CD4-positive, alpha-beta T cell treated with Interleukin-1 beta for 1 hour (primary cell): ENCODE measurements at places on chromosomes 11 and 22.
A peak's percentile ranks its signal among the peaks of the same experiment; 100 is the strongest.

DNA sequence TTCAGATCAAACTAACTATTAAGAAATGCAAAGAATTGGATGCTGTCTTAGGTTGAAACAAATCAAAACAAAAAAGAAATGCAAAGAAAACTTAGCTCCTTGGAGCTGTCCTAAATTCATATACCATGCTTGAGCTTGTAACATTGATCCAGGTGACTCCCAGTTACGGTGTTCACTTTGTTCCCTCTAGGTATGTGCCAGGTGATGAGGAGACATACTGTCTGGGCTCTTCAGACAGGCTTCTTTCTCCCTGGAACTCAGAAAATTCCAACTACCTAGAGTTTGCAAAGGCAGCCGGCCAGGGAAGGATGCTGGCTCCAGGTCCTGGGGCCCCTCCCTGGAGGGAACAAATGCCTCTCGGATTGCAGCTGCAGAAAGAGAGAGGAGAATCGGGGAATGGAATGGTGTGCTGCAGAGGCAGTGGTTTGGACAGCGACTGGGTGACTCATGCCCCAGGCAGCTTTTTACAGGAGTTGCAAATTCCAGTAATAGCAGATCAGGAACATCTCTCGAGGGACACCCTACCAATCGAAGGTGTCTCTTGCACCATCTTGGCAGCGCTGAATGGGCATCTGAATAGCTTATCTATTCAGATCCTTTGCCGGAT, 12.3 kb upstream of the ASPHD2 start:
- DNase-seq = no peak

- DNase-seq = no peak
Observed at GRCh38 chr22:26322179-26322905, 106.7 kb upstream of the ASPHD2 start.

GRCh38 chr22:45547731-45548130, 45.0 kb downstream of the FBLN1 start:
- DNase-seq = no peak

- DNase-seq = no peak
Observed at GRCh38 chr11:6356503-6357055, 33.7 kb upstream of the SMPD1 start.

DNA sequence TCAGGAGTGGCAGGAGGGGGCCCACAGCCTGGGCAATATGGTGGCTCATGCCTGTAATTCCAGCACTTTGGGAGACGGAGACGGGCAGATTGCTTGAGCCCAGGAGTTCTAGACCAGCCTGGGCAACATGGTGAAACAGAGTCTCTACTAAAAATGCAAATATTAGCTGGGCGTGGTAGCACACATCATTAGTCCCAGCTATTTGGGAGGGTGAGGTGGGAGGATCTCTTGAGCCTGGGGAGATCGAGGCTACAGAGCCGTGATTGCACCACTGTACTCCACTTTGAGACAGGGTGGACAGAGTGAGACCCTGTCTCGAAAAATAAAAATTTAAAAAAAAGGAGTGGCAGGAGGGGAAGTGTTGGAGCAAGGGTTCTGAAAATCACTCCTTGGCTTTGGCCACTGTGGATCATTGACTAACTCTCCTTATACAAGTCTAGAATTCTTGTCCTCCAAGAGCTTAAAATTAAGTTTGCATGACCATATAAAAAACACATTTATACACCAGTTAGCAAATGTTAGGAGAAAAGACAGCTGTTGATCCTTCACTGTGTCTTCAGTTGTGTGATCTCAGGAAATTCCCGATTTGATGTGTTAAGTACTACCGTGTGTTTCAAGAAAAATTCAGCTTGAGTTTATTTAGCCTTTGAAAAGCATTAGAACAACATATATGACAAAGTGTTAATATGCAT, 2.3 kb upstream of the WEE1 start:
- DNase-seq = no peak

DNA sequence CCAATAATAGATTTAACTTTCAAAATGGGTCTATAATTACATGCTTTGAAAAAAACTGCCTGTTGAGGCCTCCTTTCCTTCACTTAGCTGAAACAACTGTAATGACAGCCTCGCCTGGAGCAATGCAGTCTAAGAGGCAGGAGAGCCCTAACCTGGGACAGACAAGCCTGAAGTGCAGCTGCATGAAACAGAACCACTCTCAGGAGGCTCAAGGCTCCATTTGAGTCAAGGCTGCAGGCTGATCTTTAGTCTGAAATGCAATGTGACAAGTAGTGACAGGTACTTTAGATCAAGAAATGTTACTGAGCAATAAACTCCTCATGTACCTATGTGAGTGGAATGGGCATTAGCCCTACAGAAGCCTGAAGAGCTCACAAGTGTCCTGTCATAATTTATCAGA, 414.0 kb upstream of the LUZP2 start:
- DNase-seq = no peak

- no peak for DNase-seq
Observed at GRCh38 chr11:47442514-47442913, 6.4 kb downstream of the RAPSN start.

DNA sequence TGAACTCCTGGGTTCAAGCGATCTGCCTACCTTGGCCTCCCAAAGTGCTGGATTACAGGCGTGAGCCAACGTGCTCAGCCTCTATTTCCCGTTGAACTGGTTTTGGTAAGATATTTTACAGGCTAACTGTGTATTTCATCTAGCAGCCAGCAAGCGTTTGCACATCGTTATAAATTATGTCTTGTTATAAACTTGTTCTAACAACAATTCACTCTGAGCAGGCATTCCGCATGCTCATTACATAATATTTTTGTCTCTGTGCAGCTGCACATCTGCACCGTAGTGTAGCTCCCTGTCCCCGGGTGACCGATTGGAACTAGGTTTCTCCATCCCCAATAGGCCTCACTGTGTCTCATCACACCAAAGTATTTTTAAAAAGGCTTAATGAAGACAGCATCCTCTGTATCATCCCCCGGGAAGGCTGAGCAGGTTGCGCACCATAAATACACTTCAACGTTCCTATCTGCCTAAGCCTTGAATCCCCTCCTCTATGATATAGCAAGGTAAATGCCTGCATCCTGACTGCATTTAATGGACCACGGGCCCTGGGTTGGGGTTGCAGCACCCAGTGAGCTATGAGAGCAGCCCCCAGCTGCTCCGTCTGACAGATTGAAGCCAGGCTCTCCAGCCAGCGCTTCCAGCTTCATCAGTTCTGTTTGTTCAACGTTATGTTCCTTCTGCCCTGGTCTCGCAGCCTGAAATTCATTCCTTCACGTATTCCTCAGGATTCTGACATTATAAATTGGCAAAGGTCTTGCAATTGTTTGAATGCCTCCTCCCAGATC, 47.7 kb downstream of the TST start:
- no peak for DNase-seq

- no peak for DNase-seq
Observed at GRCh38 chr11:76609736-76610370, 60.7 kb downstream of the LRRC32 start.

DNA sequence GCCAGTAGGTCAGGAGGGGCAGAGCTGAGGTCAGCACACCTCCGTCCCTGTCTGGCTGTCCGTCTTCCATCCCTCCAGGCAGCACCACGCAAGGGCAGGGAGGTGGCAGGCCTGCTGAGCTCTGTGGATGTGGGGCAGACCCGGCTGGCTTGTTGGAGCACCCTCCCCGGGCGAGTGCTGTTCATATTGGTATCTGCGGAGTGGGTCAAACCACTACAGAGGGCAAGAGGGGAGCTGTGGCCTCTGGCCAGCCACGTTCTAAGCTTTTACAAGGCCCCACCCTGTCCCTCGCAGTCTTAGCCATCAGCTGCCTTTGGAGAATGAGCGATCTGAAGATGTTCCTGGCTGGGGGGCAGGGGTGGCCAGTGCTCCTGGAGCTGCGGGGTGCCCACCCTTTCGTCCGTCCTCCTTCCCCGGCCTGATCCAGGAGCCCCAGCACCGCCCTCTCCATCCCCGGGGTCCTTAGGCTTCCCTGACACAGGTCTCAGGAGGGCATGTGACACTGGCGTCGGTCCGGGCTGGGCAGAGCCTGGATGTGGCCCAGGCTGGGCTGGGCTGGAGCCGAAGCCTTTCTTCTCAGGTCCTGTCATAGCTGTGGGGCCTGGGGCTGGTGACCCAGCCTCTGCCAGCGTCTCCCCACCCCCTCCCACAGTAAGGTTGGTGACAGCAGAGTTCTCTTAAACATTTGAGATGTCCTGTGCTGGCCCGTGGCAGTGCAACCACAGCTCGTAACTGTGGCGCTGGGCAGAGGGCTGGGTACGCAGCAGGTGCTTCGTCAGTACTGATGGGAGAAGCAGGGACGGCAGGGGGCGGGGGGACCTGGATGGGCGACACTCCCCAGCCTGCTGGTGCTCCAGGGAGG, 31.7 kb upstream of the GRAMD4 start:
- no peak for DNase-seq

DNA sequence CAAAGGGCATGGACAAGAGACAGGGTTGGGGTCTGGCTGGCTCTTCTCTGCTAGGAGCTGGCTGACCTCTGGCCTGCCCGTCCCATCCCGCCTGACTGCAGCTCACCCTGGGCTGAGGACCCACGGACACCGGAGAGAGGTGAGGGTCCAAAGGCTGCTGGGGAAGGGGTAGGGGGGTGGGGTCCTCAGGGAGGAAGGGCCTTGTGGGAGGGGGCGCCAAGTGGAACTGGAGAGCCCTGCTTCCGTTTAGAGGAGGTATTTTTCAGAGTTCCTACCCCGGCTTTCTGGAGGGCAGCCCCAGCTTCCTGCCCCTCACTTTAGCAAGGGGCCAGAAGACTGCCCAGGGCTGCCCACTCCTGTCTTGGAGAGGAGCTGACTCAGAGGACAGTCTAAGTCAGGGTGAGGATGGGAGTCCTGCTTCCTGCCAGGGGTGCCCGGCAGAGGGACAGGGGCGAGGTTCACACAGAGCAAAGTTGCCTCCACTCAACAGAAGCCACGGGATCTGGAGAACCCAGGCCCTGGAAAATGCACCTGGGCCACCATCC, 7.1 kb downstream of the LARGE2 start:
- no peak for DNase-seq

DNA sequence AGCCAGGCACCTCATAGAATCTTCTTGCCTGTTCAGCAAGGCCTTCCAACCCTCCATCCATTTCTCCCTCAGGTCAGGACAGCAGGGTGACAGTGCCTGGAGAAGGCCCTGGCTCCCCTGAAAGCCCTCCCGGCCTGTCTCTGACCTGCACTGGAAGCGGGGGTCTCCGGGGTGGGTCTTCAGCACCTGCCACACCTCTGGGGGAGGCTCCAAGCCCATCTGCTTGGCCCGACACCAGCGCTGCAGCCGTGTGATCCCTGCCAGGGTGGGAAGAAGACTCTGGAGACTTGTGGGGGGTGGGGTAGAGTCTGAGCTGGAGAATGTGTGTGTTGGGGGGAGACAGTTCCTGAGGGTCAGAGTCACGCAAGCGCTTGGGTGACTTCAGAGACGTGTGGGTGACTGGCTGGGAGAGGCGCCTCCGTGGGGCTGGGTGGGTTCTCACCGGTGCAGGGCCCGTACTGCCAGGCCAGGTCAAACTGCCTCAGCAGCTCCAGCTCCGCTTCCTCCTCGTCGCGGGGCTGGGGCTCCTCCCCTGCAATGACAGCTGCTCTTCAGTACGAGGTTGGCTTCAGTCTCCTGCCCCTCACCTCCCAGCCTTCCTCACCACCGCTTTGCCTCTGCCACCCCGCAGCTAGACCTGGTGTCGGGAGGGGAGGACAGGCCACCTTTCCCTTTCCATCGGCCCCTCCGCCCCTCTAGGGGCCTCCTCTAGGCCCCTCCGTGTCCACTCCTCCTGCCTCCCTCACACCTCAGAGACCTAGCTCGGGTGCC, 615 bp downstream of the POLD4 start:
- peak; percentile 76 for DNase-seq

DNA sequence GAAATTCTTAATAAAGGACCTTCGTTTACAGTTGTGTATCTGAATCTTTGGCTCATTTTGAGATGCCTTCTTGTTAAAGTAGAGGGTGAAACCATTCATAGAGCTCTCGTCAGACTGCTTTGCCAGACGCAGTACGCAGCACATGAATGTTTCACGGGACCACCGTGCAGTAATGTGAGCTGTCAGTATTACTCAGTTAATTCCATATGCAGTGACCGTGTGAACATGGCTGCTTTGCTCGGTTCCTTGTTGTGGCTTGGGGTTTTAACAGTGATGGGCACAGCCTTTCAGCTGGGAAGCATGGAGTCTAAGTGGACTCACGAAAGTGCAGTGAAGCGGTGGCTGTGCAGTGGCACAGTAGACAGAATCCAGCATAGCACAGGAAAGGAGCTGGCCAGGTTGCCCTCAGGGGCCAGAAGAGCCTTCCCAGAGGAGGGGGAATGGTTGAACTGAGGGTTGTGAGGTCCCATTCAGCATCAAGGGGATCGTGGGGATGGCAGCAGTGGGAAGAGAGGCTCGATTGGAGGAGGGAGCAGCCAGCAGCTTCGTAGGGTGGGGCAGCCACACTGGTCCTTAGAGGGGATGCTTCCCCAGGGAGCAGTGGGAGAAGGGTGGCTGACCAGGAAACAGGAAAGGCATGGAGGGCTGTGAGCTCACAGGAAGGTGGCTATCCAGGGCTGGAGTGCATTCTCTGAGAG, 31.4 kb downstream of the PPFIA1 start:
- DNase-seq = no peak

- DNase-seq = no peak
Observed at GRCh38 chr22:46137218-46137766, 13.0 kb upstream of the PPARA start.

DNA sequence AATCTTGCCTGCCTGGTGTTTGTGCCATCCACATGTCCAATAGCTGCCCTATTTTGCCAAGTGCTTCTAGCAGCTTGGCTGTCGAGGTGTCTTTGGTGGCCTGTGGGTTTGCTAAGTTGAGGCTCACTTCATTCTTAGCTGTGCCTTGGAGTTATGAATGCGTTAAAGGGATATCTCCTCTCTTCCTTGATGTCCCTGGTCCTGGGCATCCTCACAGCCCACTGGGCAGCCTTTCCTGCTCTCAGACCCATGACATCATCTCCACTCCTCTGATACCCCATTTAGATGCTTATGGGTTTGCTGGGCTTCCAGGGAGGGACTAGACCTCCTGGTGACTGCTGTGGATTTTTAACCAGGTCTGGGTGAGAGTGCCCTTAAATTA, 1.3 kb downstream of the LDLRAD3 start:
- no peak for DNase-seq

DNA sequence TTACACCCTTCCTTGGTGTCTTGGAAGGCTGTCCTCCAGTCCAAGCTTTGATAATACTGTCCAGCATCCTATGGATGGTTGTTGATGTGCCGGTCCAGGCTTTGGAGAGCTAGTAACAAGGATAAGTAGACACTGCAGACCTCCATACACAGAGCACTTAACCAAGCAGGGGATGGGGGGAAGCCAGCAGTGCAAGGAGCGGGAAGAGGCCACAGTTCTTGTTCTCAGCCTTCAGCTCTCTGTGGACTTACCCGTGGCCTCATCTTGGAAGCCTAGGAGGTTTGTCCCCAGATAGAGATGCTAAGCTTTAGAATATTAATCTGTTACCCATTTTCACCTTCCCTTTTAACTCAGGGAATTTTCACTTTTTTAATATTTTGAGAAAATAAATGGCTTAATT, 30.9 kb upstream of the ZC3H12C start:
- no peak for DNase-seq
